ENCODE measurements at places on chromosomes 11 and 22.

DNA sequence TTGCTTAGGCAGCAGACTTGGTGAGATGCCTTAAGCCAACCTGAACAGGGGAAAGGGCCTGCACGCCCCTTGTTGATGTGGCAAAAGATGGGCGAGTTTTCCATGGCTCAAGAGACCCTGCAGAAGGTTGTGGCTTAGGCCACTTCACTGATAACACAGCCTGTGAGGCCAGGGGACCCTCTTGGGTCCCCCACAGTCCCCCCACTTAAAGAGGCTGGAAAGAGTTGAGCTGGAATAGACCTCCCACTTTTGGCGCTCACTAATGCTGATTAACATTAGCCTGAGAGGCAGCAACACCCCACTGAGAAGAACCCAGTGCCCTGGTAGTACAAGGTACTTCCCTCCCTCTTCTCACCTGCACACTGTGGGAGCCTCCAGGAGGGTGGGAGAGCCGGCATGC lies 107.5 kb downstream of the TRIM29 start:
- no peak for DNase-seq

- no peak for DNase-seq
Observed at GRCh38 chr11:116285026-116285425, 487.8 kb downstream of the BUD13 start.

DNA sequence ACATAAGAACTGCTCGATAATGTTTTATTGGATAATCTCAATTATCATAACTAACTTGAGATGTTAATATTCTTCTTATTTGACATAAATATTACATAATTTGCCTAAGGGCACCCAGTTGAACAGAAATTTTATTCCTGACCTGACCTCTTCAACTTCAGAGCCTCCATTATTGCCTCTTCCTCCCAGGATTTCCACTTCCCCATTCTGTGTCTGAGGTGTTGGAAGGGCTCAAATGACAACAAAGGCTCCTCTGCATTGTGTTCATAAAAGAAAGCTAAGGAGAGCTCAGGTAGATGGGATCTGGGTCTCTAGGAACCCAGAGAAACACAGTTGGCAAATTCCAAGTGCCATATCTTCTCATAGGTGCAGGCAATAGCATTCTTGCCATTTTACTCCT lies 61.2 kb upstream of the ARHGAP20 start:
- DNase-seq = no peak

GRCh38 chr11:64893194-64894069 lies 15.0 kb upstream of the EHD1 start:
- no peak for DNase-seq

GRCh38 chr11:67031791-67032561 lies 9.0 kb downstream of the SYT12 start:
- no peak for DNase-seq

GRCh38 chr11:27648840-27649239 lies 51.4 kb downstream of the BDNF start:
- DNase-seq = no peak

DNA sequence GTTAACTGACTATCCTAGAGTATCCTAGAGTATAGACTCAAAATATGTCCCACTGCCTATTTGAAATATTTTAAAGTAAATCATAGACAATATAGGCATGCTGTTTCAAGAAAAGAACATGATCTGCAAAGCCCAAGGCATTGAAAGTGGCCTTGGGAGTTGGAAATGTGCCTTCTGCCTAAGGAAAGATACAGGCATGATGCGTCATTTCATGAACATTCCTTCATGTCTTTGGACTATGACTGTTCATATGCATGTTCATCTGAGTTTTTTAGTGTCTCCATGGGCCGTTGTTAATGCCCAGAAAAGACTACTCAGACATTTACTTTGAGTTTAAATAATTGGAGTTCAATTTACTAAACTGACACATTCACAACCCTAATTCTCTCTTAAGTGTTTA lies 69.7 kb upstream of the PRDM11 start:
- DNase-seq = no peak

DNA sequence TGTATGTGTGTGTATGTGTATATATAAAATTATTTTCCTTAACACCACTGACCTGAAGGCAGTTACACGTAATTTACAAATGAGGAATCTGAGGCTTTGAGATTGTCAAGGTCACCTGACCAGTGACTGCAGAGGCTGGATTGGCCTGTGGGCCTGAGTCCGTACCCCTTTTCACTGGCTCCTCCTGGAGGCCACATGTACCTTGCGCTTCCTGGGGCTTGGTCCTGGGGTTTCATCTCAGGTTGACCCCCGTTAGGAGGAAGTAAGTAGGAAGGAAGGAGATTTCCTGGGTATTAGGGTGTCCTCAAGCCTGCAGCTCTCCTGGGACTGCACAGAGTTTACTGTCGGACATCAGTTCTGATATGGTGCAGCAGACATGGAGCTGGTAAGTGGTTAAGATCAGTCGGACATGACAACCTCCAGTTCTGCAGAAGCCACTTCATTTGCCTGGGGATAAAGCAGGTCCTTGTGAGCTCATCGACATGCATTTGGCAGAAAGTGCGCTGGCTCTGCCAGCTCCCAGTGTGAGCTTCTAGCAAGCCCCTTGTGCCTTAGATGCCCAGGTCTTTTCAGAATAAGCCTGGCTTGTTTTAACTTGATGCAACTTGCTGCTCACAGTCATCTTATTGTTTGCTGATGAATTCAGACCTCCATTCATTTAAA lies 36.6 kb downstream of the ST3GAL4 start:
- DNase-seq = no peak

GRCh38 chr11:115912484-115912945 lies 408.3 kb upstream of the CADM1 start:
- DNase-seq = no peak

DNA sequence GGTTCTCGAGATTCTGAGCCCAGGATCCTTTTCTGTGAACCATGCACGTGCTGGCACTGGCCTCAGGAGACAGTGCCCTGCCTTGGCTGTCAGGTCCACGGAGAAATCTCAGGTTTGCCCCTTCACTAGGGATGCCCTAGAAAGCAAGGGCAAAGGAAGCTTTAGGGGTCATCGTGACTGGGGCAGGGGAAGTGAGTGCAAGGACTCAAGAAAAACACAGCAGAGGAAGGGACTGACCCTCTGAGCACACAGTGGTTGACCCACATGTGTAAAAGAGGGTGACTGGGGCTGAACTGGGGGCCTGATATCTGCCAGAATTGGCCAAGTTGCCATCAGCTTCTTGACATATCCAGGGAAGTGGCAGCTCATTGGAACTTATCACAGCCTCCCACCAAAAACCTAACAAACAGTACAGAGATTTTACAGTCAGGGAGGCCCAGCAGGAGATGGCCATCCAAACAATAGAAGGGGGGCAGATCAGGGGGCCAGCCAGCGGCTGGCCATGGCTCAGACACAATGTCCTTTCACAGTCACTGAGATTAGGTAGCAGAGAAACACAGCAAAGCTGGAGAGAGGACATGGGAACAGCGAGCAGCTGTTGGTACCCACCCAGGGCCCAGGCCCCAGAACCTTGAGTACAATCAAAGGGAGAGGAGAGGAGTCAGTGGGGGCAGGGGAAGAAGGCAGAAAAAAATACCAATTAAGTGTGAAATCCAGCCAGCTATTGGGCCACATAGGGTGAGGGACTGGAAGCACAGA lies 4.4 kb downstream of the TMEM121B start:
- DNase-seq = no peak

DNA sequence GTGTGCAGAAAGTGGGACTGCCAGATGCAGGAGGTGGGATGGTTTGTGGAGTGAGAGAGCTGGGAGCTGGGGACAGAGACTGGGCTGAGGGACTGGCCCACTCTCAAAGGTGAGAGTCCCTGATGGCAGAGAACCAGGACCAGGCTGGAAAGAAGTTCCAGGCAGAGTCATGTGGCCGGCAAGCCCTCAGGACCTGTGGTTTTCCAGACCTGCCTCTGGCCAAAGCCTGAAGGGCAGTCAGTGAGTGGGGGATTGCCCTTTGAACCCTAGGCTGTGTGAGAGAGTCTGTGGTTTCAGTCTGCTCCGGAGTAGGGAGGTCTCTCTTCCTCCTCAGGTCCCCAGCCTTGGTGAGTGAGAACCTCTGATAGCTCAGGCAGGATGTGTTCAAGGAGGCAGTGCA lies 17.0 kb downstream of the KCNC1 start:
- DNase-seq = no peak

- no peak for DNase-seq
Observed at GRCh38 chr11:68816917-68817419, 24.7 kb downstream of the CPT1A start.

DNA sequence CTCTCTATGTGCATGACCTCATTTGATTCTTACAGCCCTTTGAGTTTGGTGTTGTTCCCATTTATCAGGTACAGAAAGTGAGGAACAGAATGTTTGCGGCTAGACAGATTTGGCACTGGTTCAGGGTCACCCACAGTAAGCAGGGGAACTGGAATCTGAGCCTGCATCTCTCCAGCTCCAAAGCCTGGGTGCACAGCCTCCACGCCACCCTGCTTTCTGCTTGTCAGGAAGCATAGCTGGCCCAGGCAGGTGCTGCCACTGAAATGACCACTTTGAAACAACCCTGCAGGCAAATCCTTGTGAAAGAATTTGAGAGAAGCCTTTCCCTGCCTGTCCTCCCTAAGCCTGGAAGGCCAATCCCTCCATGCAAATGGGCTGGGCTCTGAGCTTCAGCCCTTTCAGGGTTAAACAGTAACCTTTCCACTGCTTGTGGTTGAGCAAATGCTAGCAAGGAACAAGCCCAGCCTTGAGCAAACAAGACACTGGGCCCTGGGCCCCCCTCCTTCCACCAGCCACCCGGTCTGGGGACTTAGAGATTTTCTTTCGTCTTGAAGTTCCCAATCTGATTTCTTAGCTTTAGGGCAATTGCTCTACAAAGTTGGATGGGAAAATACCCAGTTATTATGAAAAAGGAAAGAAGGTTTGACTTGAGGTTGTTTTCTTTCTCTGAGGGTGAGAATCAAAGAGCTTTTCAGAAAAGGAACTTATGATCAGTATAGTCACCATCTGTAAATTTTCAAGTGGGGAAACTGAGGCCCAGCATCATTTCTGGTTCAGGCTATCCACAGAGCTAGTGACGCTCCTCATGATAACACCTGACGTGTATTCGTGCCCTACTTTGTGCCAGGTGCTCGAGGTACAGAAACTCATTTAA lies 19.4 kb downstream of the EHF start:
- no peak for DNase-seq

- DNase-seq = no peak
Observed at GRCh38 chr22:18980829-18981228, 44.7 kb upstream of the PRODH start.

DNA sequence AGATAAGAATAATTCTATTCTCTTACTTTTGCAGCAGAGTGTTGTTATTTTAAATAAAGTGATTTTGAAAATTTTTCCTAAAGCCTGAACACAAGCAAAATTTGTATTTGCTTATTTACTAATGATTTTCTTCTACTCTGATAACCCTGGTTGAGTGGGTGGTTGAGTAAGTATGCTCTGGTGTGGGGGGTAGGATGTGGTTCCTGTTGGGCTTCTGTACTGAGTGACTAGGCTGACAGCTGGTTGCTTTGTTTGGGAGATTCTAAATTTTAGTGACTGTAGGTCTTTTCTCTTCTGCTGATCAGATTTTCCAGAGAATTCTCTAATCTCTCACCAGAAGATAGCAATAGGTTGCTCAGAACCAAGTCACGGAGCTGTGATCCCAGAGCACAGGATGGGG lies 61.6 kb downstream of the METTL15 start:
- DNase-seq = no peak

DNA sequence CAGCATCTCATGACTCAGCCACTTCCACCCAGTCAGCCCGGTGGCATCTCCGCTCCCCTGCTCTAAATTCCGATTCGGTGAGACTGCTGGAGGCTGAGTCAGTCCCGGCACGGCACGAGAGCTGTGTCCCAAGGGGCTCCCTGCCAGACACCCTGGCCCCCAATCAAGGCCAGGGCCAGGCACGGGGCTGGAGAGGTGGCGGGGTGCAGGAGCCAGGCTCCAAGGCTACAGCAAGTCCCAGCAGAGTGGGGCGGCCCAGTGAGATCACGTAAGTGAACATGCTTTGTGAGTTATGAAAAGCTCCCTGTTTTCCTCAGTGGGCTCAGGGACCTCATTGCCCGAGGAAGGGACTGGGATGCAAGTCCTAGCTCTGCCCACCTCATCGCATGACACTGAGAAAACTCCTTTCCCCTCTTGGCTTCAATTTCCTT lies 3.0 kb downstream of the C11orf68 start:
- DNase-seq = no peak

- DNase-seq = no peak
Observed at GRCh38 chr11:2149864-2150847, 10.9 kb downstream of the INS start.

- DNase-seq = peak; percentile 81
Observed at GRCh38 chr11:18615628-18616392, 16.2 kb downstream of the MISFA start.

GRCh38 chr22:49533886-49534285 lies 293.8 kb downstream of the BRD1 start:
- DNase-seq = no peak

GRCh38 chr22:19637408-19638281 lies 76.7 kb upstream of the SEPTIN5 start:
- no peak for DNase-seq

DNA sequence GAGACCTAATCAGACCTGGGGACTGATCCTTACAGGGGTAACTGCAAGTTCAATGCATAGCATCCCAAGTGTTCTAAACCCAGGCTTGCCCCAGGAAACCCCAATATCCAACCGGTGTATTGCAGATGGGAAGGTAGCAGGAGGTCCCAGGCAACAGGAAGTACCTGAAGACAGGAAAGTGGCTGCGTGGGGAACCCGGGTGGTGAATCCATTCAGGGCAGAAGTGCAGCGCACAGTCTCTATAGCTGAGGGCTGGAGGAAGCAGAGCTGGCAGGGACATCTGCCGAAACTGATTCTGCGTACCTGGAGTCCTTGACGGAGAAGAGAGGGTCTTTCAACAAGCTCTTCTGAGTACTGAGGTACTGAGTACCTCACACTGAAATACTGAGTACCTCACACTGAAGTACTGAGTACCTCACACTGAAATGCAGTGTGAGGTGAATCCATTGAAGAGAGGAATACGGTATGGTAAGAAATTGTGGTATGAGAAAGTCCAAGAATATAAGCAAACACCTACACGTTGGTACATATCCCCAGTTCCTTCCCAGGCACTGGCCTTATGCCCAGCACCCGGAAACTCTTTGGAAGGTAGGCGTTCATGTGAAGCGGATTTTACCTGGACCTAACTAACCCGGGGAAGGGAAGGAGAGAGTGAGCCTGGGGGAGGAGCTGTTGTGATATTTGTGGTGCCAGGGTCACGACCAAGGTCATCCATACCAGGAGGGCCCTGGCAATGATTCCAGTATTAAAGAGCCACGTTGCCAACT lies 20.1 kb downstream of the SCN4B start:
- DNase-seq = no peak

- no peak for DNase-seq
Observed at GRCh38 chr11:16049611-16050010, 306.7 kb downstream of the SOX6 start.

DNA sequence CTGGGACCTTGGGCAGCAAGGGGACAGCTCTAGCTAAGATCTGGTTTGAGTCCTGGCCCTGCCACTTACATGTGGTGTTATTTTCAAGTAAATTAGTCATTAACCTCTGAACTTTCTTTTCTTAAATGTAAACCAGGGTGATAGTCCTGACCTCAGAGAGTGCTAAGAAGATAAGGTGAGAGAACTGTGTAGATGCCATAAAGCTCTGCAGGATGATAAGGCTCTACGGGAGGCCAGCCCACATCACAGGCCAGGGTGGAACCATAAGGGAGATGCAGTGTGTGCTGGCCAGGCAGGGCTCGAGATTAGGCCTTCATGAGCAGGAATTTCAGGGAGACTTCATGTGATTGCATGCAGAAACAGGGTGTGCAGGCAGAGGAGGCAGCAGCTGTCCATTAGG lies 24.2 kb downstream of the NECTIN1 start:
- DNase-seq = no peak

All from GM13977 (cell line).